ENCODE measurements at places on chromosomes 4 and X.
A peak's percentile ranks its signal among the peaks of the same experiment; 100 is the strongest.

GRCh38 chr4:101232074-101232776, 115.1 kb downstream of the PPP3CA start:
- DNase-seq = peak; percentile 16

GRCh38 chr4:140253556-140254027, 99.6 kb upstream of the MAML3 start:
- no peak for DNase-seq

DNA sequence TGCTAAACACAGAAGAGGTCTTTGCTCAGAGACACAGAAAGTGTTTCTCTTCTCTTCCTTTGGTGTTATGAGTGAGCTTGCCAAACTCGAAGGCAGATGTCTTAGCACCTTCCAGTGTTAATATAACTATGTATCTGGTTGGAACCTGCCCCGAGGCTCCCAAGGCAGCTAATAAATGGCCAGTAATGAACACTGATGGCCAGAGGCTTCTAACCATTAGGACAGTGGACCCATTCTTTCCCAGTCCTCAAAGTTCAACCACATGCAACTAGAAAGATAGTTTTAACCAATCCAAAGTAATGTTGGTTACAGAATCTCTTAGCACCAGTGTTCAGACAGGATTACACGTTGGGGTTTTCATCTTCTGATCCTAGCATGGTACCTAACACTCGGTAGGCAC, 42.7 kb upstream of the JADE1 start:
- DNase-seq = no peak

DNA sequence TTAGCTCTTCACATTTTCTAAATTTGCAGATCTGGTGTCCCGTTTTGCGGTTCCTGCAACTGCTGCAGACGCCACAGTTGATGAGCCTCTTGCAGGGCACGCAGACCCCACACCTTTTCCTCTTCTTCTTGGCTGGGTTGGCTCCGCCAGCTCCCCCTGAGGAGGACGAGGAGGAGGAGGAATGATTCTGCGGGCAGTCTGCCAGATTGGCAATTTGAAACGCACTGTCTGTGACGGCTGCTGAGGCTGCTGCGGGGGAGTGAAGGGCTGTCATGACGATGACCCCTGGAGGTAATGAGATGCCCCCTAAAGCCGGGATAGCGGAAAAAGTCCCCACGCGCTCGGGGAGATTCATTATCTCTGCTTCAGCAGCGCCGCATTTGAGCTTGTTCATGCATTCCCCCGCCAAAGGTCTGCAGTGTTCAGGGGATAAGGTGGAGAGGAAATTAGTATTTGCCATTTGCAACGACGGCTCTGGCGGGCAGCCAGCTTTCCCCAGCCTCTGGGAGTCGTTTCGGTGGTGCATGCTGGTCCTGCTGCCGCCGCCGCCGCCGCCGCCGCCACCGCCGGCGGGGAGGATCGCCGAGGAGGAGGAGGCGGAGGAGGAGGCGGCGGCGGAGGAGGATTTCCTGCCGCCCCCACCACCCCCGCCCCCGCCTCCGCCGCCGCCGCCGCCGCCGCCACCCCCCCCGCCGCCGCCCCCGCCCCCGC, 3.8 kb downstream of the CXXC4 start:
- DNase-seq = peak; percentile 29

DNA sequence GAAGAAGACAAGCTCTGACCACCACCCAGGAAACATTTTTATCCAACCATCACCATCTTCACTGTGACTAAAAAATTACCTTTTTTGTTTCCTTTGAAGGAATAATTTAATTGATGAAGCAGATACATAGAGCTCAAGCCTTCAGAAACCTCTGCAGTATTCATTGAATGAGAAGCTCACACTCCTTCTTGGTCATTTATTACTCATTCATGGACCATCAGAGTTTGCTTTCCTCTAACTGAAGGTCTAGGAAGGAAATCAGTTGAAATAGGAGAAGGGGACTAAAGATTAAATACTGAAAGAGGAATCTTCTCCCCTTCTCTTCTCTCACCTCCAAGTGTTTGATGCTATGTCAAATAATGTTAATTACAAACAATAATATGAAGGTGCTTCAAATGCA, 290.6 kb upstream of the KLF3 start:
- no peak for DNase-seq

DNA sequence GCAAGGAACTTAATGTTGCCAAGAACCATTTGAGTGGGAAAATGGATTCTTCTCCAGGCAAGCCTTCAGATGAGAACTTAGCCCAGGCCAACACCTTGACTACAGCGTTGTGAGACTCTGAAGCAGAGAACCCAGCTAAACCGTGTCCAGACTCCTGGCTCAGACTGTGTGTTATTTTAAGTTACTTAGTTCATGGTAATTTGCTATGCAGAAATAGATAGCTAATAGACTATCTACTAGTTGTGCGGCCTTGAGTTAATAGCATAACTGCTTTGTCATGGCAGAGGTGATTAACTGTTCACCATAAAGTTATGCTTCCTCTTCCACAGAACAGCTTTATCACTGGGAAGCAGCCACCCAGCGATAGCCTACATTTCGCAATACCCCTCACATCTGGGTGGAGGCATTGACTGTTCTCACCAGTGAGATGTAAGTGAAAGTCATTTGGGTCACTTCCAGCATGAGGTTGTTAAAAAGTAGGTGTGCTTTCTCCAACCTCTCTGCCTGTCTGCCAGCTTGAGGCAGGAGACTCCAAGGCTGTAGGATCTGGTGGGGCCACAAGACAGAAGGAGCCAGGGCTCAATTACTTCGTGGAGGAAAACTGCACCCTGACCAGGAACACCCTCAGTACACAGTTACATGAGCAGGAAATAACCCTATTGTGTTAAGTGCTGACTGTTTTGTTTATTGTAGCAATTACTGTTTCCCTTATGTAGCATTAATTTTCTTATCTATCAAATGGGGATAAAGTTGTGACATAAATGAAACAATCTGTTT, 94.2 kb downstream of the GPAT3 start:
- DNase-seq = no peak

- no peak for DNase-seq
These were observed 310.6 kb upstream of the AADAT start for GRCh38 chr4:170400361-170400760.

DNA sequence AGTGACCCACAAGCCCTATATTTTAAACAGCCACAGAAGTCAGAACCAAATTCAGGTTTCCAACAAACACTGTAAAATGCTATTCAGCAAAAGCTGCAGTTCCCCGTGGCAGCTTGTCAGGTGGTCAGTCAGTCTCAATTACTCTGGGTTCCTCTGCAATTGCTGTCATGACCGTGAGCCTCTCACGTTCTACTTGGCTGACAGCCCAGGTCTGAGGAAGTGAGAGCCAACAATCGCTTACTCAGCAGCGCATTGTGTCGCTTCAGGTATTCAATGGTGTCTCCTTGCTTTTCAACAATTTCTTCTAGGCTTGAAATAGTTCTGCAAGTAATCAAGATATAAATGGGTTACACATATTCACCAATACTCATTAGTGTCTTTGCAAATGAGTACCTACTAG, 25.8 kb downstream of the TRIM75 start:
- no peak for DNase-seq

DNA sequence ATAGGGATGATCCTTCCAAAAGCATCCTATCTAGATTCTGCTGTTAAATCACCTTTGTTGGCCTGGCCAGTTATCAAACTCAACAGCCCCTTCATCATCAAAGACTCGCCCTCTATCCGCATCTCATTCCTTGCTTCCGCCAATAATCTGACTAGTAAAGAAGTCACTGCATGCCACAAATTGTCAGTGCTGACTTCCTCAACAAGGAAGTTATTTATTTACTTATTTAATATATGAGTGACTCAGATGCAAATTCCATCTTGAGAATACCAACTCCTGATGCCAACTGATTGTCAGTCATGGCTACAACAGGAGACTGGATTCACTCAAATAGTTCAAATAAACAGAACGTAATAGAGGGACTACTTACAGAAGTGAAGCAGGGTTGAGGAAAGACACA, 283.8 kb downstream of the TRIML1 start:
- DNase-seq = no peak

DNA sequence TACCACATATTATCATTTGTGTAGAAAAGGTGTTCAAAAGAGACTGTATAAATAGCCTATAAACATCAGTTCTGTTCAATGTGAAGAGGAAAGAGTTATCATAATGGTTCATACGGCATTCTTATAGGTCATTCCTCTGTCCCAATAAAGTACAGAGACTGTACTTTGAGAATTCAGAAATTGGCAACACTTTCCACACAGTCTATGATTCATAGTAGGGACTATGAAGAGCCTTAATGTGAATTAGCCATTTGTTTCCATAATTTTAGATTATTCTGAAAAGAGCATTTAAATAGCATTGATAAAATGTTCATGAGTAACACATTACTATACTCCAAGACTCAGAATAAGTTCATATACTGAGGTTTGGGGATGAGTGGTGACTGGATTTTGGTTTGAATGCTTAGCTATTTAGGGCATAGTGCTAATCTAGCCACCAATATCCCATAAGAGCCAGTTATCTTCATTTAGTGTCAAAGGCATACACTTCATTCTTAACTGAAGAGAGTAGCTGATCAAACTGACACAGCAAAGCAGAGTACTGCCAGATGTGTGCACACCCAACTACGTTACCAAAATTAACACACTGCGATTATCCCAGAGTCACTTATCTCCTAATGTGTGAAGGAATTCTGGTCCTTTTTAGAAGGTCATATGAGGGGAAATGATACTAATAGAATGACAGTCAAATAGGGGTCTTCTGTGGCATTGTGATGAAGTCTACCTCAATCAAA, 10.2 kb downstream of the ANK2 start:
- DNase-seq = no peak

Data from activated naive CD4-positive, alpha-beta T cell treated with anti-CD3 and anti-CD28 coated beads, Interleukin-2, amount 50 U/mL, for 16 hours (primary cell).